ENCODE measurements at places on chromosomes 16 and 17. TPM values are rescaled to one million over a fixed set of nuclear protein-coding genes. Genes with fewer than 3 reads are reported as not detected.

DNA sequence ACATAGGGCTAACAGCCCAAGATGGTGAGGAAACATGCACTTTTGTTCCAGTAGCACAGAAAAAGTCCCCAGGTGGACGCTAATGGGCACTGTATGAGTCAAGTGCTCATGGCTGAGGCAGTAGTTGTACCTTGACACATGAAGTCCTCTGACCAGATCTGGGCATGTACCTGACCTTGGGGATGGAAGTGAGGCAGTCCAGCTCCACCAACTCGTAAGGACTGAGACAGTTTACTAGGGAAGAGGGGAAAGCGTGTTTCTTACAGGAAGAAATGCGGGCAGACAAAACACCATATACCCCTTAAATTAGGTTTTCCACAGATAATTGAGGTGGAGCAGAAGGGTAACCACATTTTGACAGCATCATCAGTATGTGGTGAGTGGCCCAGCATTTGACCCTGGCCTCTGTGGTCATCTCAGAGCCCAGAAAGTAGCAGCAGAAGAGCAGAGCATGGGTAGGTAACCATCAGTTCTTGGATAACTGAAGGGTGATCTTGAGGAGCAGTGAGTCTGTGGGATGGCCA is 32.4 kb upstream of the METTL9 start:
- H3K27ac ChIP-seq: no peak overlapping the region
- H3K36me3 ChIP-seq: no peaks in the 10 kb centered on the region
- no peak for DNase-seq
- no peak overlapping the region for H3K4me3 ChIP-seq

The AOC3 gene
- total RNA-seq: 3.6 TPM

DNA sequence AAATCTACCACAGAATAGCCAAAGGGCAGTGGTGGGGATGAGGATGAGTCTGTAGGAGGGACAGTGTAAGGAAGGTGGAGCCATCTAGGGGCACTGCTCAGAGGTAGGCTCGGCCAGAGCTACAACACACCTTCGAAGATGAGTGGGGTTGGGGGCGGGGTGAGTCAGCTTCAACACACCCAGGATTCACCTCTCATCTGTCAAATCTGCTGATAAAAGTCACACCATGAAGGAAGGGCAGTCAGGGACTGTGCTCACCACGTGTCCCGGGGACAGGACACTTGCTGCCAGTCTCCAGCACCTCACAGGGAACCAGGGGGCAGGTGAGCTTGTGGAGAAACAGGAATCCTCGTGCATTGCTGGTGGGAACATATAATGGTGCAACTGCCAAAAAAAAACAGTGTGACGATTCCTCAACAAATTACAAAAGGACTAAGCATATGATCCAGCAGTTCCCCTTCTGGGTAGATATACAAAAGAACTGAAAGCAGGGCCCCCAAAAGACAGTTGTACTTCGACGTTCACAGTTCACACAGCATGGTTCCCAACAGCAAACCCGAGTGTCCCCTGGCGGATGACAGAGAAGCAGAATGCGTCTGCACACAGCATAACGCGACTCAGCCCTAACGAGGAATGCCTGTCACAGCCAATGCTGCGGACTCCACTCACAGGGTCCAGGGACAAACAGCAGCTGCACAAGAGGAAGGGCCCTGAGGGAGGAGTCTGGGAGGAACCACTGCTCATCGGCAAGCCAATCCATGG is 133.1 kb downstream of the ANKRD11 start:
- H3K36me3 ChIP-seq: peaks cover 23% of the 10 kb centered on the region
- H3K27me3 ChIP-seq: no peaks in the 10 kb centered on the region
- peaks cover 100% of the 10 kb centered on the region for H3K4me1 ChIP-seq
- H3K4me3 ChIP-seq: no peak overlapping the region

- peaks cover 30% of the 10 kb centered on the region for H3K36me3 ChIP-seq
- DNase-seq: no peak
- H3K27ac ChIP-seq: peak overlapping the region; percentile 78
- H3K4me3 ChIP-seq: no peak overlapping the region
- peaks cover 8% of the 10 kb centered on the region for H3K4me1 ChIP-seq
Measured at GRCh38 chr16:81928975-81929374, 82.3 kb downstream of the SDR42E1 start.

GRCh38 chr17:30831257-30831656 is 509 bp upstream of the ATAD5 start:
- H3K27ac ChIP-seq: no peak overlapping the region
- no peaks in the 10 kb centered on the region for H3K27me3 ChIP-seq
- H3K4me1 ChIP-seq: peaks cover 33% of the 10 kb centered on the region
- H3K4me3 ChIP-seq: peak overlapping the region; percentile 62
- H3K36me3 ChIP-seq: no peaks in the 10 kb centered on the region
